Cardiac muscle cell (in vitro differentiated cells and primary cell): ENCODE measurements at places on chromosomes 11 and 22. TPM values are rescaled to one million over a fixed set of nuclear protein-coding genes. Genes with fewer than 3 reads are reported as not detected.

The BBOX1 gene
- polyA plus RNA-seq, result 0.12 TPM in 1 of 2 replicates, not detected in the other

The API5 gene
- polyA plus RNA-seq, result 72.7 and 97.4 TPM in 2 replicates

DNA sequence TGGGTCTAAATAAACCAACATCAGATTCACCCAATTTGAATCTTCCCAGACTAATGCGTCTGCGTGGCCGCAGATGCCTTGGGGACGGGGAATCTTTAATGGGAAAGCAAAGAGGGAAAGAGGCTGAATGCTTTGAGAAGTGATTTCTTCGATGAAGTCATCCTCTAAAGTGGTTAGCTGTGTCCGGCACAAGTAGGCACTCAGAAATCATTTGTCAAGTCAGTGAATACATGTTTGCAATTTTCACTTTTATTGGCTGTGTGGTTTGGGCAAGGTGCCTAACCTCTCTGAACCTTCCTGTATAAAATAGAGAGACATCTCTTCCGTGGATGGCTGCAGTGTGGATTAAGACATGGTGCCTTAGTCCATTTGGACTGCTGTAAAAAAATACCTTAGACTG lies 19.7 kb upstream of the IFT27 start:
- no peak for DNase-seq
- no peak overlapping the region for H3K4me3 ChIP-seq
- peaks cover 4% of the 10 kb centered on the region for H3K4me1 ChIP-seq
- no peaks in the 10 kb centered on the region for H3K27me3 ChIP-seq
- H3K27ac ChIP-seq, result no peak overlapping the region
- no peaks in the 10 kb centered on the region for H3K36me3 ChIP-seq

GRCh38 chr11:111718436-111718835 lies 47.8 kb downstream of the PPP2R1B start:
- peaks cover 24% of the 10 kb centered on the region for H3K4me1 ChIP-seq
- peak overlapping the region; percentile 16 for H3K27ac ChIP-seq

The OR5D18 gene
- not detected in 2 replicates for polyA plus RNA-seq

The ADAMTS8 gene
- polyA plus RNA-seq, result 3.8 and 4.0 TPM in 2 replicates

- H3K4me3 ChIP-seq, result peak overlapping the region; percentile 3
- H3K36me3 ChIP-seq, result no peaks in the 10 kb centered on the region
- H3K4me1 ChIP-seq, result no peaks in the 10 kb centered on the region
- H3K27ac ChIP-seq, result no peak overlapping the region
- H3K27me3 ChIP-seq, result no peaks in the 10 kb centered on the region
Measured at GRCh38 chr11:89293965-89294679, 116.4 kb downstream of the TYR start.

The PRDX5 gene
- polyA plus RNA-seq, result 646 and 784 TPM in 2 replicates

- H3K4me3 ChIP-seq, result no peak overlapping the region
- no peaks in the 10 kb centered on the region for H3K27me3 ChIP-seq
- H3K4me1 ChIP-seq, result peaks cover 5% of the 10 kb centered on the region
Measured at GRCh38 chr11:123434911-123435310, 4.8 kb downstream of the GRAMD1B start.

DNA sequence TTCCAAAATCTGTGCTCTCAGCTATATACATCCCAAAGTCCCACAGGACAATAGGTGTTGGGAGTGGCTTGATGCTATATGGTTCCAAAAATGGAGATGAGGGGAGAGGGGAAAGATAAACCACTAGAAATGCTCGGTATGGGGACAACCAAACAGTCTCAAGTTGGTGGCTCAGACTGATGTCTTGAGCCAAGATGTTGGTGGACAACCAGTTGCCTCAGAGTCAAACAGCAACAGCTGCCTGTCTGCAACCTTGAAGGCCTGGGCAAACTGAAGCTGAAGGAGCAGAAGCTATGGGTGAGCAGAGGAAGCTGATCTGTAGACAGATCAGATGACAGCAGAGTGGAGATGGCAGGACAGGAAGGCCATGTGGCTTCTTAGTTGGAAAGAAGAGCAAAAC lies 4.0 kb downstream of the RRP8 start:
- H3K4me3 ChIP-seq, result no peak overlapping the region
- peaks cover 21% of the 10 kb centered on the region for H3K36me3 ChIP-seq
- no peak for DNase-seq
- peaks cover 20% of the 10 kb centered on the region for H3K4me1 ChIP-seq
